ENCODE measurements at places on chromosomes 13 and 19.

GRCh38 chr19:17549085-17549740 is 6.2 kb upstream of the COLGALT1 start:
- DNase-seq: no peak

- no peak for DNase-seq
Observed at GRCh38 chr13:26320766-26321165, 66.8 kb downstream of the CDK8 start.

DNA sequence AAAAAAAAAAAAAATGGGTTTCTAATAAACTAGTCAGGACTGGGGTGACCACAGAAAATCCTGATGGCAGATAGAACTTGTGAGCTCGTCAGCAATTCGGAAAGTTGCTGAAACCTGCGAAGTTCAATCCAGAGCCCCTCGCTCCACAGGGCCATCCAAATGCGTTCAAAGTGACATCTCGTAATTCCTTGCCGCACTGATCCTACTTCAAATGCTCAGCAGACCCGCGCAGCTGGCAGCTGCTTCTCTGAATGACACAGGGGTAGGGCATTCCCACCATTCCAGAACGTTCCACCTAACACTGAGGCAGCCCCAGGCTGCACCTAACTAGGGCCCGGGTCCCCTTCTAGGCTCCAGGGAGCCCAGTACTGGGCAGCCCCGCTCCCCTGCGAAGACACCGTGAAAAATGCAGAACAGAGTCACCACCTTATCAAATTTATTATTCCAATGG is 4.8 kb upstream of the DAPK3 start:
- DNase-seq: no peak

DNA sequence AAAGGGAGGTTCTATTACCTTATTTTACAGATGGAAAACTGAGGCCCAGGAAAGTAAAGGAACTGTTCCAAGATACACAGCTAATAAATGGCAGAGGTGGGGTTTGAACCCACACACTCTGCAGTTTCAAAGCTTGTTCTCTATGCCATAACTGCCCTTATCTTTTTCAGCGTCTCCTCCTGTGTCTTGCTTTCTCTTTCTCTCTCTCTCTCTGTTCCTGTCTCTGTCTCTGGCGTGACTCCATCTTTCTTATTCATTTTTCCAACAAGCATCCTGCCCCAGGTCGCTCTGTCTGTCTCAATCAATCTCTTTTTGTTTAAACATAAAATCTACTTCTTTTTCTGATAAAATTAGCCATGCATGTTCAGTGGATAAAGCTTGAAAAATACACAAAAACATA is 3.2 kb upstream of the IFNL4 start:
- DNase-seq: no peak

DNA sequence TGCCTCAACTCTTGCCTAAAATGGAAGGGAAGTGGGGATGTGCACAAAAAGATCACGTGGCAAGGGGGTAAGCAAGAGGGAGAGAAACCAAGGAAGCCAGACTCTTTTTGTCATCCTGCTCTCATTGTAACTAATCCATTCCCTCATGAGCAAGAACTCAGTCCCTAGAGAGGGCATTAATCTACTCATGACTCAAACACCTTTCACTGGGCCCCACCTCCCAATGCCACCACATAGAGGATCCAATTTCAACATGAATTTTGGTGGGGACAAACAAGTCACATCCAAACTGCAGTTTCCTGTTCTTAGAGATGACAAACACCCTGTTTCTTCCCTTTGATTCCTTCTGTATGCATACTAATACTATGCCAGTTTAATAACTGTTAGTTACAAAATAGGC is 11.2 kb upstream of the CHST8 start:
- no peak for DNase-seq

- no peak for DNase-seq
Observed at GRCh38 chr13:41942462-41943094, 18.3 kb downstream of the VWA8 start.

DNA sequence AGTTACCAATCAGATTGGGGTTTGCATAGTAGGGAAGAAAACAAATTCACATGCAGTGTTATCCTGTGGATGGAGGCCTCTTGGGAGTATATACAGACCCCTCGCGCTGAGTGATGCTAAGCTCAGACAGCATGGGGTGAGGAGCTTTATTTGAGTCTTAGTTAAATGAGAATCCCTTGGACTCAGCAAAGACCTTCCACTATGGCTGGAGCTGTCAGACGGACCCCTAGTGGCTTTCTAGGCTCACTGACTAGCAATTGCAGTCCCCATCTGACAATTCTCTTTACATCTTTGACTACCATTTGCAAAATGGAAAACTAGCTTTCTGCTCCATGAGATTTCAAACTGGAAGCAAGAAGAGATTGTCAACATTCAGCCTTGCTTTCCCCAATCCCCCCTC is 90.4 kb downstream of the STOML3 start:
- no peak for DNase-seq

DNA sequence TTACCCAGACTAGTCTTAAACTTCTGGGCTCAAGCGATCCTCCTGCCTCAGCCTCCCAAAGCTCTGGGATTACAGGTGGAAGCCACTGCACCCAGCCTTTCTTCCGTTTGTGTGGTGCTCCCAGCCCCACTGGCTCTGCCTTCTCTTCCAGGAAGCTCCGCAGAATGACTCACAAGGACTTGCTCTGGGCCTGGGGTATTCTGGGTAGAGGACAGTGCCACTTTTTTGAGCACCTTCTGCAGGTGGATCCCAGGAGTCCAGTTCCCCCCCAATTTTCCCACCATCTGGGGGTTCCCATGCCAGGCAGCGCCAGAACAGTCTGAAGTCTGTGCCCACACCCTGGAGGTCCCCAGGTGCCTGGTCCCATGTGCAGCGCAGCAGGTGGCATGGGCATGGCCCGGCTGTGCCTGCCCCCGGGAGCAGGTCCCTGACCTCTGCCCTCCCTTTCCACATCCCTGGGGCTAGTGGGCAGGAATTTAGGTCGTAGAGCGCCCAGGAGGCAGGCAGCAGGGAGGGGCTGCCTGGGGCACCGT is 1.6 kb downstream of the REEP6 start:
- no peak for DNase-seq

GRCh38 chr13:24183741-24184182 is 23.2 kb downstream of the SPATA13 start:
- DNase-seq: no peak

DNA sequence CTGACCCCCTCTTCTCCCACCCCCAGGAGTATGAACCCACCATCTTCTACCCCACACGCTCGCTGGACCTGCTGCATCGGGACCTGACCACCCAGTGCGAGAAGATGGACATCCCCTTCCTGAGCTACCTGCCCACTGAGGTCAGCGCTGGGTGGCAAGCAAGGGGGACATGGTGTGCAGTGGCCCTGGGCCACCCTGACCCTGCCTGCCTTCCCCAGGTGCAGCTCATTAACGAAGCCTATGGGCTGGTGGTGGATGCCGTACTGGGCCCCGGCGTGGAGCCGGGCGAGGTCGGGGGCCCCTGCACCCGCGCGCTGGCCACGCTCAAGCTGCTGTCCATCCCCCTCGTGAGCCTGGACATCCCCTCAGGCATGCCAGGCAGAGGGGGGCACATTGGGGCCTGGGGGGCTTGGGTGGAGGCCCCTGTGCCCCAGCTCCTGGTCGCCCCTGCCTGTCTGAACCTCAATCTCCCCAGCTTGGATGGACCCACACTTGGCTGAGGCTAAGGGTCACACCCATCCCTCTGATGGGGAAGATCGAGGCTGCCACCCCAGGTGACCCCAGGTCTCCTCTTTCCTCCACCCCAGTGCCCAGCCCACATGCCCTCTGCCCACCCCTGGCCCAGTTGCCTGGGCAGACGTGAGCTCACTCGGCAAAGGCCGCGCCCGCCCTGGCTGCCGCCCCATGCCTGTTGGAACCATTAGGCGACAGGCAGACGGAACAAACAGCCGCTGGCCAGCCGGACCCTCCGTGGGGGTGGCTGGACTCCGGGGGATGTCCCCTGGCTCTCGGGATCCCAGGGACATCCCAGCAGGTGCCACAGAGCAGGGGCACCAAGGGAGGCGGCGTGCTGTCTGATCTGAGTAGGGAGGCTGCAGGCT is 2.5 kb upstream of the CILP2 start:
- no peak for DNase-seq

DNA sequence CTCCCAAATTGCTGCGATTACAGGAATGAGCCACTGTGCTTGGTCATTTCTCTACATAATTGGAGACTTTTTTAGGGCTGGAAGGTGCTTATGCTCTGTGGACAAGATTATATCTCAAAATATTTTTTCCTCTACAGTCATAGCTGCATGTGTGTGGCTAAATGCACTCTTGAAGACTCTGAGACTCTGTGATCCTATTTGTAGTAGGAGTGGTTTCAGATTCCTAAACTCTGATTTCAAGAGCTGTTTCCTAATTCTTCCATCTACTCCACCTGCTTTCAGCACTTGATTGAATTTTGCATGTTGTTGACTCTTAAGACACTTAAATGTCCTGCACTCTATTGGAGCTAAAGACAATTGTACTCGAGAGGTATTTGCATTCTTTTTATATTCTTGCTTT is 78.0 kb downstream of the KLF5 start:
- DNase-seq: no peak

GRCh38 chr13:99655351-99656091 is 154.2 kb downstream of the TM9SF2 start:
- no peak for DNase-seq

GRCh38 chr13:36282821-36283432 is 14.7 kb downstream of the CCDC169 start:
- DNase-seq: no peak

- no peak for DNase-seq
Observed at GRCh38 chr13:44870456-44870929, 118.8 kb downstream of the NUFIP1 start.

- DNase-seq: peak; percentile 22
Observed at GRCh38 chr19:54179921-54180461, 7.0 kb upstream of the TMC4 start.

GRCh38 chr19:47240996-47241918 is 10.3 kb upstream of the BBC3 start:
- peak; percentile 55 for DNase-seq

DNA sequence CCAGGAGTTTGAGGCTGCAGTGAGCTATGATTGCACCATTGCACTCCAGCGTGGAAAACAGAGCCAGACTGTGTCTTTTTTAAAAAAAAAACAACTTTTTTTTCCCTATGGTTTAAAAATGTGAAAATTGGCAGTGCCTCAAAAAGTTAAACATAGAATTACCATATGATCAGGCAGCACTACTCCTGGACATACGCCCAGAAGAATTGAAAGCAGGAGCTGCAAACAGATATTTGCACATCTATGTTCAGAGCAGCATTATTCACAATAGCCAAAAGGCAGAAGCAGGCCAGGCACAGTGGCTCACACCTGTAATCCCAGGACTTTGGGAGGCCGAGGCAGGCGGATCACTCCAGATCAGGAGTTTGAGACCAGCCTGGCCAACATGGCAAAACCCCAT is 3.8 kb upstream of the RETN start:
- peak; percentile 8 for DNase-seq

DNA sequence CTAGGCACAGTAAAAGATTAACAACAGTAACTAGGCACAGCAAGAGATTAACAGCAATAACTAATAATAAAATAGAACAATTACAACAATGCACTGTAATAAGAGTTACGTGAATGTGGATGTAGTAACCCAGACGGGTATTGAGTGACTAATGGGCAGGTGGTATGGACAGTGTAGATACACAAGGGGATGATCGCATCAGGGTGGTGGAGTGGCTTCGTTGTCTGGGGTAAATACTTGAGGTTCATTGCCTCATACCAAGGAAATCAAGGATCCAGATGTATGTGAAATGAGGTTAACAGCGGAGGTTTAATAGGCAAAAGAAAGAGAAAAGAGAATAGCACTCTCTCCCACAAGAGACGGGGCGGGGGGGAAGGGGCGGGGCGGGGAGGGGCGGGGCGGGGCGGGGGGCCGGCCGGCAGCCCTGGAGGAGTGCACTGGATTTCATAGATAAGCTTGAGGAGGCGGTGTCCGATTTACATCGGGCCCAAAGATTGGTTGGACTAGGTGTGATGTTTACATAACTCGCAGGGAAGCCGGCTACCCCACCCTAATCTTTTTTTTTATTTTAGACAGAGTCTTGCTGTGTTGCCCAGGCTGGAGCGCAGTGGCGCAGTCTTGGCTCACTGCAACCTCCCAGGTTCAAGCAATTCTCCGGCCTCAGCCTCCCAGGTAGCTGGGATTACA is 106.3 kb downstream of the KCTD15 start:
- no peak for DNase-seq

DNA sequence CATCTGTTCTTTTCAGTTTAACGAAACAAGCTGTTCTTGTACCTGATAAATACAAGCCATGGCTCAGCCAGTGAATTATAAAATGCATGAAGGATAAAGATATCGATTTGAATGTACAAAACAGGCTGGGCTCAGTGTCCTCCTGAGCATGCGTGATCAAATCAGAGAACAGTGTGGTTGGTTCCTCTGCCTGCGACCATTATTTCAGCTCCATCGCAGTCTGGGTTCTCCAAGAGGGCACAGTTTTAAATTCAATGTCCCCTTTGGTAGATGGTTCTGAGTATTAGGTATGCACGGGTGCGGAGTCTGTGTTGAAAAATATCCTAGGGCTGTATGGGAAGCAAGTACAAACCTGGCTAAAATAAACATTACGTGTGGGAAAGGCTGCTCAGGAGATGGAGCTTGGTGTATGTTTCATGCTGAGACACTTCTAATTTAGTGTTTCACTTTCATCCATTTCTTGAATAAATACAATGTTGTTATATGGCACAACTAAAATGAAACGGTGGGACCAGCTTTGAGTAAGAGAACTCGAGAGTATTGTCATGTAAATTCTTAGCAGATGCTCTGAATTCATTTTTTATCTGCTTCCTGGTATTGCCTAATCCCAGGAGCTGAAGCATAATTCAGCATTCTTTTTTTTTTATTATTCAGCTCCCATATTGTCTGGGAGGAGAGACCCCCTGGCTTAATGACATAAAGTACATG is 458.7 kb downstream of the MYO16 start:
- no peak for DNase-seq

GRCh38 chr13:60689076-60689475 is 292.1 kb downstream of the TDRD3 start:
- no peak for DNase-seq

DNA sequence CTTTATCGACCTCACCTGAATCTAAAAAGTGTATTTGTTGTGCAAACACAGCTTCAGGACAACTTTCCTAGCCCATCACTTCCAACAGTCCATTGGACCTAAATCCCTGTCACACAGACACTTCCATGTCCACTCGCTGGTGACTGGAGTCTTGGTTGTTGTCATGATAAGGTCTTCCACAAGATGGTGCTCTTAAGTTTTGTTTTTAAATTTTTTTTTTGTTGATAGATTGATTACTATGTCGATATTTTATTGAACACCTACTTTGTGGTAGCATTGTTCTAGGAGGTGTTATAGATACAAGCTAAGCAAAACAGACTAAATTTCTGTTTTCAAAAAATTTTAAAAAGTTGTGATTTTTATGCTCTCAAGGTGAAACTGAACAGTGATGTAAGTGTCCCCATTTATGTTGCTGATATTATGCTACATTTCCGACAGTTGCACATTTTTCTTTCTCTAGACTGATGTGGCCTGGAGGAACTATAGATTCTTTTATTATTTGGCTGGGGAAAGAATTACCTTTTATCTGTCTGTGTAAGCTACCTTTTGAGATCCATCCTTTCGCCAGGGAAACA is 8.1 kb upstream of the ERICH6B start:
- DNase-seq: no peak

DNA sequence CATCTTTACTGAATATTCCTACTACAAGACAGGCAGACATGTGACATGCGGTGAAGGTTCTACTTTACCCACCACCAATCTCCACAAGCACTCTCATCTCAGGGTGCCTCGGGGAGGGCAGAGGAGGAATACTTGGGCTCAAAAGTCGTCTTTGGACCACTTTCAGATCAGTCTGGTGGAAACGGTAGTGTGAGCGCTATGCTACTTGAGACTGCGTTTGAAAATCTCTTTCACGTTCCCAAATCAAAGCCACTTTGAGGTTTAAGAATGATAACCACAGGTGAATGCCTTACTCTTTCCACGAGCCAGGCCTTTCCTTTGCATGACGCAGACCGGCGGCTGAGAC is 1.5 kb upstream of the SOX1 start:
- no peak for DNase-seq

Measured in occipital lobe (tissue), 3 donors.